Naive thymus-derived CD4-positive, alpha-beta T cell (primary cell): ENCODE measurements at places on chromosomes 3 and 15. TPM values are rescaled to one million over a fixed set of nuclear protein-coding genes. Genes with fewer than 3 reads are reported as not detected.
A peak's percentile ranks its signal among the peaks of the same experiment; 100 is the strongest.

DNA sequence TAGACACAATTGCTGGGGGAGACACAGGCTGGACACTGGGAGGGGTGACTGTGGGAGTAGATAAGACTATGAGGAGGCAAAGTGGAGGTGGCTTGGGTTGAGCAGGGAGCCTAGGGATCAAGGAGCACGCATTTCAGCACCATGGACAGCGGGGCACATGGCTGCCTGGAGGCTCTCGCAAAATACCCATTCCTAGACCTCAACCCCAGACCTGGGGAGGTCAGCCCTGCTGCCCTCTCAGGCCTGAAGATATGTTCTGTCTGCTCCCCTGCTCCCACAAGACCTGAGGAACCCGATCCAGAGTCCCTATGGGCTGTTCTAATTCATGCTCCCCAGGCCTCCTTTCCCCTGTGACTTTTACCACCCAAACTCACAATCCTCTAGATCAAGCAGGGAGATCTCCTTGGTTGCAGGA, 16.0 kb upstream of the CPEB1 start:
- DNase-seq, result peak; percentile 62

- no peak for DNase-seq
Observed at GRCh38 chr3:52714335-52715302, 8.7 kb downstream of the SPCS1 start.

DNA sequence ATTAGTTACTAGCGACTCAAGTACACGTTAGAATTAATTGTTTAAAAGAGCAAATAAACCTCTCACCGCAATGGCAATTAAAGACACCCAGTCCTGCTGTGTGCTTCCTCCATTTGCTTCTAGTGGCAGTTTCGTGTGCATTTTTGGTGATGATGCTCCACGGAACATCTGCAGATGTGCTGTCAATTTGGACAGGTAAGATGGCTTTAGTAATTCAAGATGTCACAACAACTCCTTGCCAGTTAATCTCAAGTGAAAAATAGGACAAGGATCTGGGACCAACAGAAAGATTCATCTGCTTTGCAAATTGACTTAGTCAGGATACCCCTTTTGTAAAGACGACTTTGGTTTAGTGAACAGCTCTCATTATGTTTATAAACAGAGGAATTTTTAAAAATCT, 320.9 kb downstream of the GABRB3 start:
- DNase-seq, result no peak

DNA sequence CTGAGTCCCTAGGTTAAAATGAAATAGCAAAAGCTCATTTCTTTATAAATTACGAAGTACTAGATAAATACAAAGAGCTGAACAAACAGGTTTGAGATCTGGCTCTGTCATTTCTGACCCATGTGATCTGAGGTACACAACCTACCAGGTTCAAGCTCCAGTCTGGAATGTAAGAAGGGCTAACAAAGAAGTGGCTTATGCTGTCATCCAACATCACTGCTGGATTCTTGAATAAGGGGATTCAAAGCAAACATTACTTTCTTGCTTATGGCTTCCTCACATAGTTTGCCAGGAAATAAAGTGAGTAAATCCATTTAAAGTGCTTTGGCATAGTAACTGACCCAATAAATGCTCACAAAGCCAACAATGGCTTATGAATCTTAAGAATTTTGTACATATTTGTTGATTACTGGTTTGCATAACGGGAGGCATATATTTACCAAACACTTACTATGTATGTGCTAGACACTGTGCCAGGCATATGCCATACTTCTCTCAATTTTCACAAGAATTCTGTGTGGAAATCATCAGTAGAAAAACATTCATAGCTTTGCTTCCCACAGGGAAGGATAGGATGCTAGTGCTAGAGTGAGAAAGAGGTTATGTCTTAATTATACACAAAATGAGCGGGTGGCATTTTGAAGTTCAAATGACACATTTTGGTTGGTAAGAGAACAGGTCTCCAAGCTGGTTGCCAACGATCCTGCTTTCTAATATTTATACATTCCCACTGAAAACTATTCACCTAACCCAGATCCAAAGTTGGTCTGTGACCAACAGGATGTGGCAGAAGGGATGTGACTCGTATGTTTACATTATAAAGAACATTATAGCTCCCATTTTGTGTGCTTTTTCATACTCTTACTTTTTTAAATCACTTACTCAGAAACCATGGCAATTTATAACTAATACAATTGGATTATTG, 38.7 kb upstream of the CSPG5 start:
- no peak for DNase-seq

- no peak for DNase-seq
Observed at GRCh38 chr15:61185759-61186158, 43.3 kb downstream of the RORA start.

- DNase-seq, result no peak
Observed at GRCh38 chr3:42176242-42177034, 85.3 kb downstream of the TRAK1 start.

GRCh38 chr3:136893848-136894443, 31.9 kb downstream of the NCK1 start:
- no peak for DNase-seq

Gene FGF12
- not detected in 2 replicates for total RNA-seq

- no peak for DNase-seq
Observed at GRCh38 chr3:193869221-193870201, 266.4 kb upstream of the HES1 start.

DNA sequence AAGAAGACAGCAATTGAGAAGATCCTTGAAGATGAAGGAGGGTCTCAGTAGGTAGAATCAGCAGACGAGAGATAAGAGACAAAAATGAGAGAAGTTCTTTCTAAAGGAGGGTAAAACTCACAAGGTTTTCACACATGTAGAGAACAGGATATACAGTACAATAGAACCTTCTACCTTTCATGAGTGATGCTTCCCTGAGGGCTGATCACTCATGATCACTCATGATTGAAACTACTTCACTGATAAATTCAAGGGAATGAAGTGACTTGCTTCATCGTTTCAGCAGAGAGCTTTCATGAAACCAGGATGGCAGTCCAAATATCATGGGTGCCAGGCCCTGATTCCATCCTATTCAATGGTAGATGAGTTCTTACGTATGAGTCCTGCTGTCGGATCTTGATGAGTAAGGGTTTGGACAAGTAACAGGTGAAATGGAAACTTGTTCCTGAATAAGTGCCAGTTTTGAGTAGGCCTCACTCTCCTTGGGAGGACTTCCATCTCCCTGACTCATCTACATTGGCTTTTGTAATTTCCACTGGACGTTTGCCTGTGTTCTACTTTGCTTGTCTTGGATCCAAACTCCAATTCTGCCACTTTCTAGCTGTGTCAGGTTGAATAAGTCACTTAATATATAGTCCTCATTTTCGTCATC, 9.6 kb upstream of the CLDN16 start:
- DNase-seq, result no peak

- peak; percentile 69 for DNase-seq
Observed at GRCh38 chr15:92914768-92915221, 14.7 kb downstream of the CHD2 start.

DNA sequence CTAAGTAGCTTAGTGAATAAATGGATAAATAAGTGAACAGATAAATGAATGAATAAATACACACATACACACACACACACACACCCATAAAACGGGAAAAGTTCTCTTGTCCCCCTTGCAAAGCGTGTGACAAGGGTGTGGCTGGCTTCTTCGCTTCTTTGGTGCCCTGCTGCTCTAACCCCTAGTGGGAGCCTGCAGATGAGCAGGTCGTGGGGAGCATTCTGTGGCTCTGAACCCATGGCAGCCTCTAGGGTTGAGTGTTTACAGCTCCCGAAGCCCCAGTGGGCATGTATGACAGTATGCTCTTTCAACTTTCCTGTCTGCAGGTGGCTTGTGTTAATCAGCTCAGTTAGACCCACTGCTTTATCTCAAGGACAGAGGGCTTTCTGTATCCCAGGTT, 582.3 kb downstream of the EDEM1 start:
- no peak for DNase-seq

GRCh38 chr15:51491941-51492340, 130.6 kb downstream of the DMXL2 start:
- DNase-seq, result no peak

DNA sequence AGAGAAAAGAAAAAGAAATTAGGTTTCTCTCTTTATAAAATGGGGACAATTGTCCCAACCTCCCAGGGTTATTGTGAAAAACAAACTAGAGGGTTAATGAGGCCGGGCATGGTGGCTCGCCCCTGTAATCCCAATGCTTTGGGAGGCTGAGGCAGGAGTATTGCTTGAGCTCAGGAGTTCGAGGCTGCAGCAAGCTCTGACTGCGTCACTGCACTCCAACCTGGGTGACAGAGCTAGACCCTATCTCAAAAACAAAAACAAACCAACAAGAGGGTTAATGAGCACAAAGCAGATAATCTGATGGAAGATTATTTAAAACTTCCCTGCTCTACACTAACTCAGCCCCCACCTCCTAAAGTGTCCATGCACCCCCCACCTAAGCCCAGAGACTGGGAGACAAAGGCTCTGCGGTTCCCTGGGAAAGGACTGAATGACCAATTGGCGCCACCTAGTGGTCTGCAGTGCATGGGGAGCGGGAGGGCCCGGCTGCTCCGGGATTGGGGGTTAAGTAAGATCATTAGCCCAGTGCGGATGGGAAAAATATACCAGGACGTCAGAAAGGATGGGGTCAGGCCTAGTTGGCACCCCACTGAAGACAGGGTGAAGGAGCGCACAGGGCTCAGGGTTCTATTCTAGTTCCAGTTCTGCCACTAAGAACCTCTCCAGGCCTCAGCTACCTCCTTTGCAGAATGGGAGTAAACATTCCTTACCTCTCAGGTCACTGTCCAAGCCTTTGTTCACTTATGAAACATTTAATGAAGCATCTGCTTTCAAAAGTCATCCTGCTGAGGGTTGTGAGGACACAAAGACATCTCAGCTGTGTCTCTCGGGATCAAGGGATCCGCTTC, 15.6 kb downstream of the PIF1 start:
- peak; percentile 75 for DNase-seq

- DNase-seq, result no peak
Observed at GRCh38 chr3:51706788-51707731, at the start of gene GRM2. Gene GRM2 (plus strand): TSS chr3:51707068. CDS start chr3:51708984, 1,916 bp downstream.

Gene ADGRG7
- total RNA-seq, result not detected in 2 replicates

DNA sequence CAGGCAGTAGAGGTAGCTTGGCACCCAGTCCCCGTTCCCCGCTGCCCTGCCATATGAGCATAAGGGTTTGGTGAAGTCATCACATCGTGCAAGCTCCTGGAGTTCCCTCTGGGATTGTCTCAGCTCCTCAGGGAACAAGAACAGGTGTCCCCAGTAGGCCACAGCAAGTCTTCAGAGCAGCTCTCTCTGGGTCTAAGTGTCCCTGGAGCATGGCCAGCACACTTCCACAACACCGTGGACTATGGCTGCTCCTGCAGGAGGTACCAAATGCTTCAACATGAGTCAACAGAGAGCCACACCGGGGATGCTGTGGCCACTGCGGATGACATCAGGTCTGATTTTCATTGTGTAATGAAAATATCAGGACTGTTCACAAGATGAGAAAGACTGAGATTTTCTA, 23.1 kb downstream of the ABHD6 start:
- no peak for DNase-seq

Gene DOCK3
- total RNA-seq, result 1.5 and 1.6 TPM in 2 replicates

- DNase-seq, result no peak
Observed at GRCh38 chr15:39785841-39786240, 3.2 kb upstream of the FSIP1 start.

DNA sequence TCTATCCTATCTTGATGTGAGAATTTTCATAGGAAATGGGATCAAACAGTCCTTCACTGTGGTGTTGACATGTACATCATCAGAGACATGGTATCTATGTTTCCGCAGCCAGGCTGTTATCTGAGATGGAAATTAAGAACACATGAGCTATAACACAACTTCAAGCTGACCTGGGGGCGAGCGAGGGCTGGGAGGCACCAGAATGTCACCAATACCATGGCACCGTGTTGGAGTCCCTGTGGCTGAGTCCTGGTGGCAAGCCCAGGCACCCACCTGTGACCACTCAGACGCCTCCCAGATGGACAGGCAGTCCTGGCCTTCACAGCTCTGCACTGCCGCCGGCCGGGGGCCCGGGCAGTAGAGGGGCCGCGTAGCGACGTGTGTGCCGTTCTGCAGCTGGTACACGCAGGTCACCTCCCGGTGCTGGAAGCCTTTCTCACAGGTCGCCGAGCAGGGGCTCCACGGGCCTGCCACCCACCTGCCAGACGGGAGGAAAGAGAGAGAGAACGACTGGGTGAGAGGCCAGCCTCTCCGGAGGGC, 263.9 kb upstream of the LYSMD4 start:
- no peak for DNase-seq

GRCh38 chr3:10534066-10534465, 28.7 kb upstream of the ATP2B2 start:
- DNase-seq, result no peak

DNA sequence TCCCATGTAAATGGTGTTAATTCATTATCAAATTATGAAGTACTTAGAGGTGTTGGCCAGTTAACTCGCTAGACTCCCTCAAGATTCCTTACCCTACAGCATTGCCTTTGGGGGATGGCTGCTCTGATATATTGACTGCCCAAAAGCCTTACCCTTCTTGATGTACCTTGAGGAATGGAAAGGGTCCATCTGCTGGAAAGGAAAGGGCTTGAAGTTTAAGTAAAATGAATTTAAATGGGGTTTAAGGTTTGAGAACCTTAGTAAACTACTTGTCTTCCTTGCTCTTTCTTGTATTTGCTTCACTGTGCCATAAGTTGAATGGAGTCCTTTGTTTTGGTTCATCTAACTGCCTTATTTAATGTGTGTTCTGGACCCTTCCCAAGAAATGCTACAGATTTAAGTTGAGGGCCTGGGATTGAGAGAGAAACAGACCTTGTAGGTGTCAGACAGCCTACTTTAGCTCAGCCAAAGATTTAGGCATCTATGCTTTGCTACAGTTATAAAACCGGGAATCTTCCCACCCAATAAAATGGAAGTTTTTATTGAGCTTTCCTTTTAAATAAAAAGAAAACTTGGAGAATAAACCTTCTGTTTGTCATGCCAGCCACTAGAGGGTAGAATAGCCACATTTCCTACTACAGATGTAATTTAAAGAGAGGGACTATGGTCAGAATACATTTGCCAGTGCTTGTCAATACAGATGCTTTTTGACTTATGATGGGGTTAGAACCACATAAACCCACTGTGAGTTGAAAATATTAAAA, 25.3 kb downstream of the CMSS1 start:
- DNase-seq, result no peak

GRCh38 chr15:99197856-99198255, 51.5 kb downstream of the TTC23 start:
- no peak for DNase-seq

- no peak for DNase-seq
Observed at GRCh38 chr15:92322566-92323355, 70.9 kb upstream of the ST8SIA2 start.

DNA sequence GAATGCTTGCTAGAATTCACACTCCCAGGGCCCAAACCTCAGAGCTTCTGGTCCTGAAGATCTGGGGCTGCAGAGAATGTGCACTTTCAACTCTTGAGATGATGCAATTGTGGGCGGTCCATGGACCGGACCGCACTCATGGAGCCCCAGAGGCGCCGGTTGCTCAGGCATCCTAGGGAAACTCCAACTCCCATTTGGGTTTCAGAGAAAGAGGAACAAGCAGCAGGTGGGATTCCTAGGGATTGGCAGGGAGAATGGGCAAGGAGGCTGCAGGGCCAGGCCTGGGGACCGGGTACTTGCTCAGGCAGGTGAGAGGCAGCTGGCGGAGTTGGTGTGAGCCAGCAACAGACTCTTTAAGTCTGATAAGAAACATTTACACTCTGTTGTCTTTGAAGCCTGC, 3.5 kb downstream of the NOX5 start:
- no peak for DNase-seq

GRCh38 chr15:81516461-81516860, 142.4 kb upstream of the TMC3 start:
- DNase-seq, result no peak

Gene PPP4R2
- total RNA-seq, result 61.0 TPM

Gene ATP2B2
- total RNA-seq, result not detected in 2 replicates
